Cardiac muscle cell (in vitro differentiated cells and primary cell): ENCODE measurements at places on chromosomes 5 and 9. TPM values are rescaled to one million over a fixed set of nuclear protein-coding genes. Genes with fewer than 3 reads are reported as not detected.

- DNase-seq, result no peak
Observed at GRCh38 chr9:6818292-6818922, 60.6 kb downstream of the KDM4C start.

- DNase-seq, result no peak
Observed at GRCh38 chr9:92664394-92665152, 5.4 kb downstream of the IPPK start.

GRCh38 chr5:116922532-116922931, 347.9 kb upstream of the SEMA6A start:
- no peak for DNase-seq

DNA sequence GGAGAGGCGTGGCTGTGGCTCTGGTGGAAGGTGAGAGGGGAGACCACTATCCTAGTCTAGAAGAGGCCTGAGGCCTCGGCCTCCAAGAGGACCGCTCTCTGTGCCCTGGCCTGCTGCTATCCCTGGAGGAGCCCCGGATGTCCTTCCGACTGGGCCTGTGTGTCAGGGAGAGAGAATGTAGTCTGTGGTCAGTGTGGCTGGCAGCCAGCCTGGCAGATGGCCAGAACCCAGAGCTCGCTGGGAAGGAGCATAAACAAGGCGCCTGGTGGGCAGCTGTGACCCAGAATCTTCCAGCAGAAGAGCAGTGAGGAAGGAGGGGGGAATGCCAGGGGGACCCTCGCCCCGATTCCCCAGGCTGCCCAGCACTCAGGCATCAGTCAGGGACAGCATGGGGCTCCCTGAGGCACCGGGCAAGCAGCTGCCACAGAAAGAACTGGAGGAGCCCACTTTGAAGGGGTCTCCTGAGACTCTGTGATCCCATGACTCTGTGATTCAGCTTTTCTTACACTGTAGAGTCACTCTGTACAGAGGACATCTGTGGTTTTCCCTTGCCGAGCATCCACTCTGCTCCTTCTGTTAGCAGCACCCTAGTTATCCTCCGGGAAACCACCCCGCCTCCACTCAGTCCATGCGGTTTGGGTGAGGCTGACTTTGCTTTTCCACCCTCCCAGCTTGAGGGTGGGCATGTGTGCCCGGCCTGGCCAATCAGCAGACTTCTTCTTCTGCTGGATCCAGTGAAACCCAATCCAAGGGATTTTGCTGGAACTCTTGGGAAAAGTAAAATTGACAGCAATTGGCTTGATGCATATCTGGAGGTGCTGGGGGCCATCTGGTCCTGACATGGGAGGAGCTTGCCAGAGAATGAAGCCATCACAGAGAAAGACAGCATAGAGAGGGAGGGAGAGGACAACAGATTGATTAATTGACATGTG, 46.2 kb upstream of the PWWP2A start:
- DNase-seq, result peak; percentile 99

GRCh38 chr5:91166059-91166807, 216.9 kb downstream of the ARRDC3 start:
- DNase-seq, result peak; percentile 62

GRCh38 chr5:133362438-133362837, 249.9 kb downstream of the FSTL4 start:
- DNase-seq, result no peak

- DNase-seq, result peak; percentile 75
Observed at GRCh38 chr5:143106174-143106573, 297.3 kb downstream of the NR3C1 start.

GRCh38 chr9:114207034-114207810, 51.9 kb downstream of the COL27A1 start:
- peak; percentile 79 for DNase-seq

DNA sequence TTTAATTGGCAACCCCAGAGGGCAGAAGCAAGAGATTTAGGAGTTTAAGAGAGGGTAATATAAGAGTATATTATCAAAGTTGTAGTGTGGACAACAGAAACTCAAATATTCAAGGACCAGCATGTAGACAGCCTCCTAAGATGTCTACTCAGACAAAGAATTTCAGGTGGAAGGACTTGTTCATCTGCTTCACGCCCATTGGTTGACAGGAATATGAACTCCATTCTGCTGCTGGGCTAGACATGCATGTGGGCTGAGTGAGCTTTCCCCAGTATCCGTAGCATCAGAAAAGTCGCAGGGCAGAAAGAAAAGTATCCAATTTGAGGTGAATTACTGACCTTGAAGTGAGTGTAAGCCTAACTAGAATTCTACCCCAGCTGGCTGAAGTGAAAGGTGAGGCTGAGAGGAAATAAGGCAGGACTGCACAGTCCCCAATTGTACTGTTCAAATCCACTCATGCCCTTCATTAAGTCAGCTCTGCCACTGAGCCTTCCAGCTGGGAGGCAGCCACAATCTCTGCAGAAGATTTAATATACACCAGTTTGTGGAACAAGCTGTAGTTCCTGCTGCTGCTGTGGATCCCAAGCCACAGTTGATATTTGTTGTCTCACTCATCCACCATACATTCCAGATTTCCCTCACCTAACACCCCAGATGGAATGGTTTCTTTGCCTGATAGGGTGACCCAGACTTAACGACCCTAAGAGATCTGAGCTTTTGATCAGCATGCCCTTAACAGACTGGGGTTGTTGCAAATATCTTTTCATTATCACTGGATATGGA, 41.2 kb downstream of the PDCD1LG2 start:
- no peak for DNase-seq

GRCh38 chr5:108125771-108126511, 256.0 kb downstream of the FBXL17 start:
- DNase-seq, result no peak

SPINK6 gene
- not detected in 2 replicates for polyA plus RNA-seq

DRD1 gene
- polyA plus RNA-seq, result 0.96 and 4.0 TPM in 2 replicates

MTMR12 gene
- polyA plus RNA-seq, result 11.3 and 13.9 TPM in 2 replicates

TRPM3 gene
- polyA plus RNA-seq, result 0.82 TPM in 1 of 2 replicates, not detected in the other

GDNF gene
- not detected in 2 replicates for polyA plus RNA-seq

MEGF10 gene
- 1.7 and 6.5 TPM in 2 replicates for polyA plus RNA-seq
